ENCODE measurements at places on chromosomes 11 and 22. TPM values are rescaled to one million over a fixed set of nuclear protein-coding genes. Genes with fewer than 3 reads are reported as not detected.

DNA sequence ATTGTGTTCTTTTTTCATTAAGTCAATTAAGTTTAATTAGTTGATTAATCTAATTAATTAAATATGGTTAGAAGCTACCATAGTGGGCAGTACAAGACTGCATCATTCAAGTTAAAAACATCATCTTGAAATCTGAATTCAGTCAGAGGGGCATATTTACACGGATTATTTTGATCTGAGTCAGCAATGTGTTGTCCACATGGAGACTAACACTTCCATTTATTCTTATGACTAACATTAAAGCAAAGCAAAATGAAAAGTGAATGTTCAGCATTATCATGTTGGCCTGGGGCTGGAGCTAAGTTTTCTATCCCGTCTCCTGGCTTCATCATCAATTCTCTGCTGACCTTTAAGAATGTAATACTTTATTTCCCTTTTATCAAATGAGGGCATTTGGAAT, 17.3 kb downstream of the FLI1 start:
- DNase-seq, result no peak

The APOBEC3C gene
- 114 TPM for total RNA-seq

DNA sequence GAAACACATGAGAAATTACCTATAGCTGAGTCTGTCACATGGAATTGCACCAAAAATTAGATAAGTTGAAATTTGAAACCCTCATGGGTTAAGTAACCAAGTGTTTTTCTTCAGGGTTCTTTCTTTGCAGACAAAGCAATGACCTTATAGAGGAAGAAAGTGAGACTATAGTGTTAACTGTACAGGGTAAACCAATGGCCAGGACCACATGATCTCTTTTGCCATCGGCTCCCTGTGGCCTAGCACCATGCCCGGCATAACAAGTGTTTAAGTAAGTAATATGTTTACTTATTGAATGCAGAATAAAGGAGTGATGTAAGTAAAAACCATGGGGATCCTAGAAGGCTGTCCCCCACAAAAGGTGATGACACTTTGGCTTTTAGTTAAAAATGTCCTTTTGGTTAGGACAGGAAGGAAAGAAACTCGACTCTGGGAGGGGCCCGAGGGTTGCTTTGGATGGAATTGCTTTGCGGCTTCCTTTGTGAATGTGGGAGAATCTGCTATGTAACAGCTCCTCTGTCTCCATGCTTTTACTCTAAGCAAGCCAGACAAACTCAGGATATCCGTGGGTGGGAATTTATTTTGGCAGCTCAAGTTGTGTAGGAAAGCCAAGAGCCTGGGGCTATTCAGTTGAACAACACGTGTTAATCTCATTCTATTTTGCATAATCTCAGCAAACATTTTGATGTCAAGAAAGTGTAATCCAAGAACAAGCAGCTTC, 454.7 kb downstream of the INSC start:
- no peak for DNase-seq

The FAM180B gene
- total RNA-seq, result 0.18 TPM

The NXPE1 gene
- total RNA-seq, result not detected

The TESMIN gene
- total RNA-seq, result 6.3 TPM

GRCh38 chr22:17235861-17236260, 16.6 kb upstream of the ADA2 start:
- no peak for DNase-seq

The P2RY2 gene
- not detected for total RNA-seq

The KDM4D gene
- 1.3 TPM for total RNA-seq

The PYGM gene
- total RNA-seq, result 0.87 TPM

DNA sequence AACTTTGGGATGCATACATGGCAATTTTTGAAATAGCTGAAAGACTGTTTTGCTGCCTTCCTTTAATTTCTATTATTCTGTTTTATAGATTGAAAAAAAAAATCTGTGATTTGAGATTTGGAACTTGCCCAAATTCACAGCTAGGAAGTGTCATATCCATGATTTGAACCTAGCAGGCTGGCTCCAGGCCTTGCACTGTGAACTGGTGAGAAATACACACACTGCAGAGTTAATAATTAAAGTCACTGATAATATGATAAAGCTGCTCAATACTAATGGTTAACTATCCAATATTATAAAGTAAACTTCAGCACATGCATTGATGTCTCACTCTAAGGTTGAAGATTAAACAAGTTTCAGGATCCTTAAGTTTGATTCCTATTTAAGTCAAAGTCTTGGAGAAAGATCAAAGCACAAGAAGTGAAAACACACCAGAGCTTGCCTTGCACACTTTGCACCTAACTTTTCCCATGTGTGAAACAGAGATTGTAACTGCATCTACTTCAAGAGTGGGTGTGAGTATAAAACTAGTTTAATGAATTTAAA, 150.6 kb upstream of the CCDC179 start:
- DNase-seq, result no peak

GRCh38 chr11:17014321-17014832, at the start of gene PLEKHA7:
Gene PLEKHA7 (minus strand): TSS chr11:17014414. CDS start chr11:17014401, 13 bp downstream.
- peak; percentile 16 for DNase-seq

- no peak for DNase-seq
Measured at GRCh38 chr11:95111923-95112540, 22.4 kb downstream of the ENDOD1 start.

DNA sequence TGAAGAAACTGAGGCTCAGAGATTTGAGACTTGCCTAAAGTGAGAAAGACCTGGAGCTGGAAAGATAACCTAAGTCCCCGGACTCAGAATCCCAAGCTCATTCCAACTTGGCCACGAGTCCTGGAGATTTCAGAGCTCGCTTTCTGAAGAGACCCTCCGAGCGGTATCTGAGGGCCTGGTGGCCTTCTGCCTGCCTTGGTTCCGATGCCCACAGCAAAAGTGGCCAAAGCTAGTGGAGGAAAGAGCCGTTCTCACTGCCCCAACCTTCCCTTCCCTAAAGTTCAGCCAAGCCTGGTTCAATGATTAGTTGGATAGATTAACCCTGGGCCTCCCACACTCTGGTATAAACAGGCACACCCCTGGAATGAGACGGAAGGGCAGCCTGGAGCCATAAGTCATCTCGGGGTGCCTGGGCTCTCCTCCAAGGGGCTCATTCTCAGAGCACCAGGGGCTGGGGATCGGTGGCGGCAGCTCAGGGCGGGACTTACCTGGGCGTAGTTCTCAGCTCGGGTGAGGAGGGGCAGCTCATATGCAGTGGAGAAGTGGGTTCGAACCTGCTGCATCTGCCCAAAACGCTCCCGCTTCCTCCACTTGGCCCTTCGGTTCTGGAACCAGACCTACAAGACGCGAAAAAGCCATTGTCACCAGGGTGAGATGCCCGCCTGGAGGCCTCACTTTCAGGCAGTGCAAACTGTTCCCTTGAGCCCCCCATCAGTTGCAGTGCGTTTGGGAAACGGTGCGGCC, 42.8 kb downstream of the ALX4 start:
- DNase-seq, result no peak

GRCh38 chr11:131823772-131824171, 453.4 kb downstream of the NTM start:
- no peak for DNase-seq

DNA sequence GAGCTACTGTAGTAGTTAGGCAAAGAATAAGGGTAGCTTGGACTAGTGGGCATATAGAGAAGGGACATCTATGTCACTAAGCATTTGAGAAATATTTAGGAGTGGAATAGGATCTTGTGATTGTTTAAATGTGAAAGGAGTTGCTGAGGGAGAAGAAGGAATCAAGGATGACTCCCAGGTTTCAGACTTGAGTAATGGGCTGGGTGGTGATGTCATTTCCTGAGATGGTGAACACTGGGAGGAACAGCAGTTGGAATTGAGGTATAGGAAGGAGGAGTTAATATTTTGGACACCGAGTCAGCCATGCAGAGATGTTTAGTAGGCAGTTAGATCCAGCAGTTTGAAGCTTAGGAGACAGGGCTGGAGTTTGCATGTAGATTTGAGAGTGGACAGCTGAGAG, 40.1 kb downstream of the REXO2 start:
- DNase-seq, result no peak

The OR5A1 gene
- total RNA-seq, result not detected

All from activated naive CD4-positive, alpha-beta T cell treated with anti-CD3 and anti-CD28 coated beads, Interleukin-2, amount 50 U/mL, for 72 hours (primary cell).